Smooth muscle cell of the brain vasculature (primary cell): ENCODE measurements at places on chromosomes 12 and 14.

- DNase-seq = no peak
These were observed 18.2 kb upstream of the POC1B start for GRCh38 chr12:89544022-89544421.

DNA sequence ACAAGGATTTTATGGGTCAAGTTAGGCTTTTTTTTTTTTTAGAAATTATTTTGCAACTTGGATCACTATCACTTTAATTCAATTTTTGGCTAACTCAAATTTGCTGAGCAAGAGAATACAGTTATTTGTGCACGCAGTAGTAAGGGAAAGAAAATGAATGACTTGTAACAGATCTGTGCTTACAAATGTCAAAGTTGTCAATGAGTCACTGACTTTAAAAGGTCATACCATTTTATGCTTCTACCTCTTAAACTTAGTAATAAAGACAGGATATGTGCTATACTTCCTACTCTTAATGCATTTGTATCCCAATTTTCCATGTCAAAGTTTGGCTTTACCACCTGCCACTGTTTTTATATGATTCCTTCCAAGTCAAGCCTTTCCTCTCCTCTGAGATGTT, 131.1 kb upstream of the FBXO33 start:
- DNase-seq = no peak

GRCh38 chr12:110937104-110937641, 16.8 kb upstream of the MYL2 start:
- DNase-seq = no peak

DNA sequence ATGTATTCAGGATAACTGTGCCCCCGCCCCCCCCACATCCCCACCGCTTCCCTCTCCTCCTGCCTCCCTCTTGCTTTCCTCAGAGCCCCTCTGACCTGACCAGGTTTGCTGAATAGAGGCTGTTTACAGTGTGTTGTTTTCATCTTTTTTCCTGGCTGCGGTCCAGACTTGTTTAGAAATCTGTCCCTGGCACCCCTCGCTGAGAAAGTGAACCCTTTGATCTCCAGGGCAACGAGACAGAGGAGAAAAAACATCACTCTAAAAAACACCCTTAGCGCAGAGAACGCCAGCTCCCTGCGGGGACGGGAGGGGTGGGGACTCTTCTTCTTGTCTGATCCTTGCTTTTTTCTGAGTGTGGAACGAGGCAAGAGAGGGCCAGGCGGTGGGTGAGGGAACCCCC, 22.5 kb downstream of the SDS start:
- no peak for DNase-seq

- peak; percentile 55 for DNase-seq
These were observed 31.8 kb upstream of the OR10A7 start for GRCh38 chr12:55188974-55189556.

DNA sequence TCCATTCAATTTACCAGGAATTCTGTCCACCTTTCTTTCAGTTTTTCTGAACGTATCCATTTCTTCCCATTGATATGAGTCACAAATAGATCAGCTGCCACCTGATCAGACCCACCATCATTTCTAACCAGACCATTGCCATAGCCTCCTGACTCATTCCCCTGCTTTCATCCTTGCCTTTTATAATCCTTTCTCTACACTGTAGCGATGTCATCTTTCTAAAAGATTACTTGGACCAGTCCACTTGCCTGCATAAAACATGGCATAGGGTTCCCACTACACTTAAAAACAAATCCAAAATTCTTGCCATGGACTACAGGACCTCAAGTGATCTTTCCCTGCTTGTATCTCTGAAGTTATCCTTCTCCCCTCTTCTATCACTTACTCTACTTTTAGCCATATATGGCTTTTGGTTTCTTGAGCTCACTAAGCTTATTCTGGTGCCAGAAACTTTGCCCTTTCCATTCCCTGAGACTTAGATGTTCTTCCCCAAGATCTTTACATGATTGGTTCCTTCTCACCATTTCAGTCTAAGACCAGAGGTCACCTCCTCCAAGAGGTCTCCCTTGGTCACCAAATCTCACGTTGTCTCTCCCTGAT, 149.5 kb upstream of the KRR1 start:
- no peak for DNase-seq

DNA sequence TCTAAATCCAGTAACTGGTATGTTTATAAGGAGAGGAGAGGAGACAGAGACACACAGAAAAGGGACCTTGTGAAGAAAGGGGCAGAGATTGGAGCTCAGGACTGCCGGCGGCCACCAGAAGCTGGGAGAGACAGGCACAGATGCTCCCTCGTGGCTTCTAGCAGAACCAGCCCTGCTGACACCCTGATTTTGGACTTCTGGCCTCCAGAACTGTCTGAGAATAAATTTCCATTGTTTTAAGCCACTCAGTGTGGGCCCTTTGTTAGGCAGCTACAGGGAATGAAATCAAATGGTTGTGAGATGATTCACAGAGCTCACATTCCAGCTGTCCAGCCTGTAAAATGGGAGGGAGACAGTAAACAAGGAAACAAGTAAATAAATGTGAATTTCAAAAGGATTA, 47.6 kb downstream of the TMEM132C start:
- DNase-seq = no peak

DNA sequence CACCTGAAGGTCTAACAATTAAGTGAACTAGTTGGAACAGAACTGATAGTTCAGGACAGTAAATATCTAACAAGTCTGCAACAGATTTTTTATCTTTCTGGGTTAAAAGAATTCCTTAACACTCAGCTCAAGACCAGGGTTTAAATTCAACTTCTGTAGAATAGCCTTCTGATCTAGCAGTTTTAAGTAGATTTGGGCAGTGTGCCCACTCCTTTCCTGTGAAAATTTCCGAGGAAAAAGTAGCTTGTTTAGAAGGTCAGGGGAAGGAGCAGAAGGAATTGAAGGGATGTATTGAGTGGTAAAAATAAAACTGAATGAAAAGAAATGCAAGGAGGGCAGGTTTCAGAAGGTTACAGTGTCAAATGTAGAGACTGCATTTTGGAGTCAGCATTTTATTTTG, 45.8 kb downstream of the ATL1 start:
- DNase-seq = no peak

DNA sequence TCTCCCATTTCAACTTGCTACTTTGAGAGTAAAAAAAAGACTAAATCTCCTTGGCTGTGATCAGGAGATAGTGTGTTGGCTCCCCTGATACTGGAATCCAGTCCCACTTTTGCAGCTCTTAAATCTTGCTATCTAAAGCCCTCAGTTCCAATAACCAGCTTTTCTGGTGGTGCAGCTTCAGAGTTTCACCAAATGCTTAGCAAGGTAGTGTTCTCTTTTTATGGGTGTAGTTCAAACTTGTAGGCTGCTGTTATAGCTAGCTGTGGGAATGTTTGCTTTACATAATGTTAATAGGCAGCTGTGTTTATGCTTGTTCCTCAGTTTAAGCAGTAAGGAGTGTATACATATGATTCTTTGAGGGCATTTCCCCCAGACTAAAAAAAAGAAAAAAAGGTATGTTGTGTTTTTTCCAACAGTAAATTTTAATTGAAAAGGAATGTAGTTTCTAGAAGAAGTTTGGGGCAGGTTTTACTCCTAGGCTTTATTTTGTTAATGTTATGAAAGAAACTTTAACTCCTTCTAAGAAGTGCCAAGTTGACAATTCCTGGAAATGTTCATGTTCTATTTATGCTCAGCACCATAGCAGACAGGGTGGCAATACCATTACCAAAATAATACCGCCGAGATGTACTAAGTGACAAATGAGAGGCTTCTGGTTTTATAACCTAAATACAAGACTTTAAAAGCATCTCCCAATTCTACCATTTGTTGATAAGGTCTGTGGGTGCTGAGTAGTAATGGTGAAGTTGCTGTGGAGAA, 12.1 kb downstream of the CRADD start:
- no peak for DNase-seq

DNA sequence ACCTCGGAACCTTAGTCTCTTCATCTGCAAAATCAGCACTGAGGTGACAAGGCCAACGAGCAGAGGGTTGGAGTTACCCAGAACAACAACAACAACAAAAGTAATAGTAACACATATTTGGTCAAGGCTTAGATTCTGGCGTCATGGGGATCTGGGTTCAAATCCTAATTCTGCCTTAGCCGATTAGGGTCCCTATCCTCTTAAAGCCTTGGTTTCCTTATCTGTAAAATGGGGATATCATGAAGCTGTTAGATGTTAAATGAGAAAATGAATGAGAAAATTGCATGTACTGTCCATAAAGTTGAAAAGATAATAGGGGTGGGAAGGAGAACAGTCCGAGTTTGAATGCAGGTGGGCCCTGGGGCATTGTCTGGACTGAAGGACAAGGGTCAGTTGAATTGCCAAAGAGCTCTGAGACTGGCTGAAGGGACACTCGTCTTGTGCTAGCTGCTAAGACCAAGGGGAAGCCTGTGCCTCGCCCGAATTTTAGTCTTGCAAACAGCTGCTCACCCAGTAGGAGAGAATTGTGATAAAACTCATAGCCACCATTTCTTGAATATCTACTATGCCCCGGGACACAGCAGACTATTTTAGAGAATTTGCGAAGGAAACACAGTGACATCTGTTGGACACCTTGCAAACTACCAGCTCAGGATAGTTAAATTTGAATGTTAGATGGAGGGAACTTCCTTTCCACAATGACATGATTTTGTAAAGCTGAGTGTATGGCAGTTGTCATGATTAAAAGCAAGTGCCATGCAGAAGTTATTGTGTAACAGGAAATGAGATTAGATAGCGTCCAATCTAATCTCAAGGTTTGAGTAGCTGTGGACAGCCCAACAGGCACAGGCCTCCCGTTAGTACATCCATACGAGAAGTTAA, 6.8 kb upstream of the HNF1A start:
- DNase-seq = peak; percentile 32

DNA sequence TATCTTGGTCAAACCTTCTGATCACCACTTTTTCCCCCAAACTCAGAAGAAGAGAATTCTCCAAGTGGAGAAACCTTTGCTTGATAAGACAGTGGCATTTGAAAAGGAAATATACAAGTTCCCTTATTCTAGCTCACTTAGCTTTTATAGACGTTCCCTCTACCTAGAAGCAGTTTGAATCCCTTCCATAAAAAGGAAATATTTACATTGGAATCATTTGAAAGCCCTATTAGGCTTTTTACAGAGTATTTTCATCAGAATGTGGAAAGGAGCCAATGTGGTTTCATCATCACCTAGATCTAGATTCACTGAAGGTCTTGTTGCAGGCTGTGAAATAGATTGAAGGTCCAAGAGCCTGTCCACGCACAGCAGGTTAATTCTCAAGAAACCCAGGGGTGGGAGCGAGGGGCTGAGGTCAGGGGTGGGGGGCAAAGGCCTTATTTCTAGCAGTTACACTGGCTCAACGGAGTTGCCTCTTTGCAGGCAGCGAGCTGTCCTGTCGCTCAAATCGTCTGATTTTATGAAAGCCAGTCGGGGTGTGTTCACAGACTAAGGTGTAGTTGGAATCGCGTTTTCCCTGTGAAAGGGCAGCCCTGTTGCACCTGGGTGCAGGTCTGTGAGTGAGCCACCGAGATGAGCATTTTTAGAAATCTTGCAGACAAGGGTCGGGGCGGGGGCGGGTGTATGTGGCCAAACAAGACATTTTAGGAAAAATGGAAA, 45.6 kb downstream of the AACS start:
- DNase-seq = no peak

DNA sequence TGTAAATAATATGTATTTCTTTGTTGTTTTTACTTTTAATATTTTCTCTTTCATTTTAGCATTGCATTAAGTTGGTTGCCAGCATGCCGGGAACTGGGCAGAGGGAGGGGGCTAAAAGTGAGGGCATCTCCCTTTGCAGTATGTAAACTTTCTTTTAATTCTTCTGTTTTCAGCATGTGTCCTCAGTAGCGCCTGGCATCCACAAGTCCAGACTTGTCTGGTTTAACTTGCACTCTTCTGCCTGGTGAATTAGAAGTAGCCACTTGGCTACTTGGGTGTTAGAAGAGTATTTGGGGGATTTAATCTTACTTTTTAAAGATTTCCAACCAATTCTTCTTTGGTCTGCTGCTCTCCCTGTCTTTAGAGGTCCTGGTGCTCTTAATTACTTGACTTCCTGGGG, 117.2 kb upstream of the SCAF11 start:
- DNase-seq = no peak

DNA sequence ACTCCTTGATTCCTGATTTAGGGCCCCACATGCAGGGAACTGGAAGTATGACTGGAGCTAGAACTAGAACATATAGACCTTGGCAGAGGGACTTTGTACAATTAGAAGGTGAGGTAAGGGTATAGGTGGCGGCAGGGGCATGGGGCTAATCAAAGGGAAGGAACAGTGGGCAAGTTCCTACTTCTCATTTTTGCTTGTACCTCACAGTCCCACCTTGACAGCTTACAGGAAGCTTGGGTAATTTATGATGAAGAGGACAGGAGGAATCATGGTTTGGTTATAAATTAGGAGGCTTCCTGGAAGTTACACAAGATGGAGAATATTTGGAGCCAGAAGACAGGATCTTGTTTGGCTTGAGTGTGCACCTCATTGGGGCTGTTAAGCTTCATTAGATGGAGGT, 33.4 kb downstream of the SUSD6 start:
- DNase-seq = no peak

- DNase-seq = no peak
These were observed 128.4 kb upstream of the NCOR2 start for GRCh38 chr12:124695861-124696260.
